ENCODE measurements at places on chromosomes 1 and 21. TPM values are rescaled to one million over a fixed set of nuclear protein-coding genes. Genes with fewer than 3 reads are reported as not detected.

DNA sequence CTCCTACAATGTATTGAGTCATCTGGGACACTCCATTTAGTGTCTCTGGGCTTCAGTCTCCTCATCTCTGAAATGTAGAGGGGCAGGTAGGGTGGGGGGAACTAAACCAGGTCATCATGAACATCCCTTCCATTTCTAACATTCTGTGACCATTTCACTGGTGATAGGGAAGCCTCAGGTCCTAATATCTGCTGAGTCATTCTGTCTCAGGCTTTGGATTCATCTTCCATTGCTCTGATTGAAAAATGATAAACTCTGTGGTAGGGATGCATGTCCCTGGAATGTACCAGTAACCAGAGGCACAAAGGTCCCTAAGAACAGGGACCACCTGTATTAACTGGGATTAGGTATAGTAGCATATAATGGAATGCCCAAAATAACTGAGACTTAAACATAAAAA is 36.2 kb upstream of the LRRC52 start:
- DNase-seq, result no peak

Gene KRTAP19-1
- polyA plus RNA-seq, result not detected

DNA sequence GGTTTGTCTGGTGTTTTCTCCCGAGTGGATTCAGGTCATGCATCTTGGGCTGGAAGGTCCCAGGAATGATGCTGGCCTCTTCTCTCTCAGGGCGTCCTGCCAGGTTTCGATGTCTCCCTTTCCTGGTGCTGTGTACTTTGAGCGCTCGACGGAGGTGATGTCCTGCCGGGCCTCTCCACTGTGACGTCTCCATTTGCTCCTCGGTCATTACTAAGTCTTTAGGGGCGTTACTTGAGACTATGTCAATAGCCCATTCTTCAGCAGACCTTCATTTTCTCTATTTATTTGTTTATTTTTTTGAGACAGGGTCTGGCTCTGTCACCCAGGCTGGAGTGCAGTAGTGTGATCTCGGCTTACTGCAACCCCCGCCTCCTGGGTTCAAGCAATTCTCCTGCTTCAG is 37.2 kb upstream of the TNFRSF1B start:
- no peak for DNase-seq

DNA sequence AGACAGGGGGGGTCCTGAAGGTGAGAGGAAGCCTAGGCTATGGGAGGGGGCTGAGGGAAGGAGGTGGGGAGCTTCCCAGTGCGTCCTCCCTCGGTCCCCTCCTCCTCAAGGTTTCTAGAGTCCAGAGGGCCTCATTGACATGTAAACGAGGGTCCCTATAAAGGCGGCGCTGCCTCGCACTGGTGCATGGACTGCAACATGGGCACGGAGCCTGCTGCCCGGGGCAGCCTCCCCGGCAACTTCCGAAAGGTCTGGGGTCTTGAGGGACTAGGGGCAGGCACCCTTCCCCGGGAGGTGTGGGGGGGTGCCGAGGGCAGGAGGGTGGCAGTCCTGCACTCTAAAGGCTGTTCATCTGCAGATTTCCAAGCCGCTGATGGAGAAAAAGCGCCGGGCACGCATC is at the start of gene HES3:
Gene HES3 (plus strand): TSS at position 187 of the 400 bp plus-strand sequence. CDS start 187 bp downstream, at position 374.
- DNase-seq, result no peak

GRCh38 chr1:47231301-47232186 is 481 bp downstream of the TAL1 start:
- DNase-seq, result no peak

DNA sequence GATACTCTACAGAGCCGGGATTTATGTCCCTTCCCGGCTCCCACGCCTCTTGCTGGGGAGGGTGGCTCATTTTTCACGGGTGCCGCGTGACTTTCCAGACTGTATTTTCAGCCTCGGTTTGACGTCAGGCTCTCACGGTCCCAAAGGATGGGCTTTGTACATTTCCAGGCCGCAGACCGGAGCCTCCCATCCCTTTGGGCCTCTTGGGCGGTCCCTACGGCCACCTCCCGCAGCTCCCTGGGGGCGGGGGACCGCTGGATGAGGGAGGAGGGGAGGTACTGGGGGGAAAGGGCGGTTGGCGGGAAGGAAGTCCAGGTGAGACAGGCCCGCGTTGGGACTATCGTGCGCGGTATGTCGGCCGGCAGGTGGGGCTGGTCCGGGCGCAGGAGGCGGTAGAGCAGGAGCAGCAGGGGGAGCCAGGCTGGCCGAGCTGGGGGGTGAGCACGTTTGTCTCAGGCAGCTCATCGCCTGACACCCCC is 17.9 kb downstream of the UBL4B start:
- no peak for DNase-seq

DNA sequence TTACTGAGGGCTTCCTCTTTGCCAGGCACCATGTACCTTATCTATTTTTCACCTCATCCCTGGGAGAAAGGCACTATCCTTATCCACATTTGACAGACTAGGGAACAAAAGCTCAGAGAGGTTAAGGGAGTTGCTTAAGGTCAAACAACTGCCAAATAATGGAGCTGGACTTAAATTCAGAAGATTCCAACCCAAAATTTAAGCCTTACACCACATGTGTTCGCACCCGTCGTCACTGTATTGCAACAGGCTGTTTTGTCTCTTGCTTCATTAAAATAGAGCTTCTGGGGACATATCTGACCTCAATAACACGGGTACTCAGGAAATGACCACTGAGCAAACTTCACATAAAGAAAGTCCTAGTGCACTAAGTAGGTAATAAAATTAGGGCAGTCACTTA is 62.0 kb downstream of the TRABD2B start:
- no peak for DNase-seq

GRCh38 chr1:54481201-54481884 is 66.7 kb upstream of the ACOT11 start:
- DNase-seq, result no peak

- no peak for DNase-seq
These were observed 10.0 kb downstream of the ARF1 start for GRCh38 chr1:228092342-228093049.

GRCh38 chr1:27451343-27451742 is 38.6 kb downstream of the WASF2 start:
- no peak for DNase-seq

Gene LRRN2
- 2.3 TPM for polyA plus RNA-seq

DNA sequence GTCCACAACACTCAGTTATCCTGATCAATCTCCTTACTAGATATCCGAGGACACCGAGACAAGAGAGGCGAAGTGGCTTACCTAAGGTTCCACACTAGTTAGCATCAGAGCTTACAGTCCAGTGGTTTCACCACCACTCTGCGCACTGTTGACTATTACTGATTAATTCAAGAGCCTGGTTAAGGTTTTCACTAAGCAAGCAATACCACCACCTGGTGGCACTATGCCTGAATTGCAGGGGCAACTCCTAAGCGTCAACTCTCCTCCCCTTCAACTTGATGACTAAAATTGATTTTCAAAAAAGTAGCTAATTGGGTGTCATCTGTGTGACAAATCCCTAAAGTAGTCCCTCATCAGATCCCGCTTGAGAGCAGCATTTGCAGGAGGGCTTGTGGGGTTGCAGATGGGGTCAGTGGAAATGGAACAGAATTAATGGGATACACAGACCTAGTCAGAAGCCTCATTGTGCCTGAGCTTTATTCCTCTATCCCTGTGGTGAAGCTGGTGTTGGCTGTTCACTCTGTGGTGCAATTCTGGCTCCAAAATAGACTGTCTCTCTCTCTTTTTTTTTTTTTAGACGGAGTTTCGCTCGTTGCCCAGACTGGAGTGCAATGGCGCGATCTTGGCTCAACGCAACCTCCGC is 9.1 kb downstream of the TTC22 start:
- DNase-seq, result no peak

Gene DCST1
- polyA plus RNA-seq, result not detected

DNA sequence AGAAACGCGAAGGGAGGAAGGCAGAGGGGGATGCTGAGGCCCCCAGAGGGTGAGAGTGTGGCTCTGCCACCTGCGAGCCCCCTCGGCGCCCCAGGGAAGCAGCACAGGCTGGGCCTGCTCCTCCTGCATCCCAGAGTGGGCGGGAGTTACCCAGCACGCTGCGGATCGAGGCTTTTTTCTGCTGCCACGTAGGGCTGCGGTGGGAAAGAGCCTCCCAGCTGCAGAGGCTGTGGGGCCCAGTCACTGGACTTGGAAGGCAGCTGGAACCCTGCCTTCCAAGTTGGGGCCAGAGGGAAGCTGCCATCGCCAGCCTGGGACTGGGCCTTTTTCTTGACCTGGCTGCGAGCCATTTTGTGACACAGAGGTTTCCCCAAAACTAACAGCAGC is 2.3 kb upstream of the GRIK3 start:
- DNase-seq, result no peak

DNA sequence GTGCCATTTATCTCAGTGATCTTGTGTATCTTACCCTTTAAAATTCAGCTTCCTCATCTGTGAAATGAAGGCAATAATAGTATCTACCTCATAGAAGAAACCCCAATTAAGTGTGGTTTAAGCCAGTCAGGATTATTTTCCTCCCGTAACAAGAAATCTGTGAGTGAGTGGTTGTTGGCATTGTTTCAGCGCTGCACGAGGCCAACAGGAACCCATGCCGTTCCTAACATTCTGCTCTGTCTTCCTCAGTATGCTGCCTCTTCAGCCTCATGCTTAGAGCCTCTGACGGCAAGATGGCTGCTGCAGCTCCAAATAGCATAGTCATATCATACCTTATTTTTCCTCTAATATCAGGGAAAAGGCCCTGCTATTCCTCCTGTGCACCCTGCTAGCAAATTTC is 289.7 kb downstream of the TM2D1 start:
- DNase-seq, result no peak

GRCh38 chr1:24491577-24492360 is 10.9 kb upstream of the RCAN3 start:
- no peak for DNase-seq

- no peak for DNase-seq
These were observed 8.7 kb downstream of the SORT1 start for GRCh38 chr1:109388884-109389637.

Gene CDC42BPA
- polyA plus RNA-seq, result 11.1 TPM

GRCh38 chr1:233707880-233708815 is 94.2 kb downstream of the KCNK1 start:
- DNase-seq, result no peak

Gene CSTB
- polyA plus RNA-seq, result 81.8 TPM

DNA sequence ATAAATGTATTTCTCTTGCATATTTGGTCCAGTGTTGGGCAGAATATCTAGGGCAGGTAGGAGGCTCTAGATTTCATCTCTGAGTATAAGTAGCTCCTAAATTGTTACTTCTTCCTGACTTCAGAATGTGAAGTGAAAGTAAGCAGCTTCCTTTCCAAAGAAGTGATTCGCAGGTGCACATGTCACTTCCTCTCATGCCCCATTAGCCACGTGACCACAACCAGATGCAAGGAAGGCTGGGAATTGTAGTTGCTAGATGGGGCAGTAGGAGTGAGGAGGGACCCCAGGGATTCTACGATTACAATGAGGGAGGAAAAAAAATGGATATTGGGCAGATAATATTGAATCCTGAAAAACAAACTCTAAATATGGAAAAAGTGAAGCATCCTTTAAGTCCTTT is 113.2 kb upstream of the CYYR1 start:
- no peak for DNase-seq

Gene GCSAML
- polyA plus RNA-seq, result 0.52 TPM

Gene EVA1C
- 29.9 TPM for polyA plus RNA-seq

GRCh38 chr21:14072761-14073535 is 137.8 kb downstream of the LIPI start:
- no peak for DNase-seq

- DNase-seq, result no peak
These were observed 79.3 kb upstream of the DIRAS3 start for GRCh38 chr1:68129536-68130250.

DNA sequence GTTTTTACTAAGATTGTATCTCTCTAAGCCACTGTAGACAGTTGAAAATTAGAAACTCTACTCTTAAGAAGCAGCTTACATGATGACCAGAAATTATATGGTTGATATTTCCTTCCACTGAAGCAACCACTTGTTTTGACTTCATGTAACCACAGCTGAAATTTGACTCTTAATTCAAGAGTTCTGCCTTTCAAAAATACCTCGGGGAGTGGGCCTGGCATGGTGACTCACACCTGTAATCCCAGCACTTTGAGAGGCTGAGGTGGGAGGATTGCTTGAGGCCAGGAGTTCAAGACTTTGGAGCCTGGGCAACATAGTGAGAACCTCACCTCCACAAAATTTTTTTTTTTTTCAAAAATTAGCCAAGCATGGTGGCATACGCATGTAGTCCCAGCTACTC is 4.3 kb downstream of the AMPD1 start:
- DNase-seq, result no peak

- peak; percentile 22 for DNase-seq
These were observed 1.9 kb downstream of the CSMD2 start for GRCh38 chr1:34162852-34163766.

DNA sequence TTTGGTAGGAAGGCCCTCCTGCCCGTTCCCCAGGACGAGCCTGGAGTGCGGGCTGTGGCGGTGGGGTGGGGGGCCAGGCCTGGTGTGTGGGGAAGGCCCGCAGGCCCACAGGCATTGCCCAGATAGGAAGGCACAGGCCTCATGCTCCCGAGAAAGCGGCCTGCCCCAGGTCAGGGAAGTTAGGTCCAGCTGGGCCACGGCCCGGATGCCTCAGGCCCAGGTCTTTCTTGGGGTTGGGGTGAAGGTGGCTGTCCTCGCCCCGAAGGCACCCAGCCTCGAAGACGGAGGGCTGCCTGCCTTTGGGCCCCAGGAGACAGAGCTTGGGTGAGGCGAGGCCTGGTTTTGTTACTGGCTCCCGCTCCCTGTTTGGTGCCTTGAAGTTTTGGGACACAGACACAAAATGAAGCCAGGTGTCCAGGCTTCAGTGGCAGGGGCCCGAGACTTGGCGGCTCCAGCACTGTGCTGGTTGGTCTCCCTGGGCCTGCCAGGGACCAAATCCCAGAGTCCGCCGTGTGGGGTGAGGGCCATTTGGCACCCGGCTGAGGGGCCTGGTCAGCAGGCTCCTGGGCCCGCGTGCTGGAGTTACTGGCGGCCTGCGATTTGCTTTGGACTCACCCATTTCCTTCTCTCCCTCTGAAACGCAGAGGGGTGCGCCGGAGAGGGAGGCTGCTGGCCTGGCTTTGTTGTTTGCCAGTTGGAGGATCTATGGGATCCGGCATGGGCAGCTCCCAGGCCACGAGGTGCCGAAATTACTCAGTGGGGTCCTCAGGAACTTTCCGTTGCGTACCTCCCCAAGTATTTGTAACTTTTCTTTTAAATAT is 2.0 kb downstream of the SKI start:
- DNase-seq, result peak; percentile 72

Gene ANKRD35
- polyA plus RNA-seq, result 2.8 TPM

DNA sequence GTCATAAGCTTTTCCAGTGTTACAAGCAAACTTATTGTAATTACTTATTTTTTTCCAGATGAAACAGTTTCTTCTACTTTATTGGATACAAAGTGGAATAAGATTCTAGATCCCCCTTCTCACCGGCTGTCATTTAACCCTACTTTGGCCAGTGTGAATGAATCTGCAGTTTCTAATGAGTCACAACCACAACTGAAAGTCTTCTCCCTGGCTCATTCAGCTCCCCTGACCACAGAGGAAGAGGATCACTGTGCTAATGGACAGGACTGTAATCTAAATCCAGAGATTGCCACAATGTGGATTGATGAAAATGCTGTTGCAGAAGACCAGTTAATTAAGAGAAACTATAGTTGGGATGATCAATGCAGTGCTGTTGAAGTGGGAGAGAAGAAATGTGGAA is 95.5 kb downstream of the ZFYVE9 start:
- DNase-seq, result no peak
